ENCODE measurements at places on chromosomes 4 and X. TPM values are rescaled to one million over a fixed set of nuclear protein-coding genes. Genes with fewer than 3 reads are reported as not detected.

The DUSP21 gene
- not detected for total RNA-seq

DNA sequence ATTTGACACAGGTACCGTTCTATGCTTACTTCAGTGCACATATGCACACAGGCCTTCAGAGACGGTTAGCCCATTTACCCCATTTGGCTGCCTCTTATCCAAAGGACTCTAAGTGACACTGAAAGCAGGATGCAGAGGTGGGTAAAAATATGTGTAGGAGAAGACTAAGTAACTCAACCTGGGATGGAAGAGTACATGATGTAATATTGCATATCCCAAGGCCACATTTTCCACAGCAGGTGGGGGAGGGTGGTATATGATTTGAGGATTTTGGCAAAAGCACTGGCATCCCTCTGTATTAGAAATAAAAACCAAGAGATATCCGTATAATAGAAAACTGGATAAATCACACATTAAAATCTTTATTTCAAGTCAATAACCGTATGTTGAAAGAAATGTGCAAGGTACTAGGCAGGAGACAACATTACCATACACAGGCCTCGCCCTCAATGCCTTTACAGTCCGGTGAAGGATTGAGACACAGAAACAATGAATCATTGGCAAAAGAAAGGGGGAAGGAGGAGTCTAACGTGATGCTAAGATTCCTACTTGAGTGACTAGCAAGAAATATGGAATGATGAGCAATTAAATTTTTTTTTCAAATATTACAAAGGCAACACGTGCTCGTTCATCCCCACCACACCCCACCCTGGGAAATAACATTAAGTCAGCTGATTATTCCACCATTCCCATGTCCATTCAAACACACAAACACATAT is 161.0 kb upstream of the RASGEF1B start:
- H3K4me1 ChIP-seq: peaks cover 13% of the 10 kb centered on the region
- no peak overlapping the region for H3K4me3 ChIP-seq
- no peak for DNase-seq
- no peak overlapping the region for H3K27ac ChIP-seq

GRCh38 chrX:119121341-119121740 is 6.3 kb downstream of the KIAA1210 start:
- no peak overlapping the region for H3K27ac ChIP-seq
- H3K27me3 ChIP-seq: no peaks in the 10 kb centered on the region

The SMAD1 gene
- total RNA-seq: 42.9 TPM

The SHISA3 gene
- total RNA-seq: 1.6 TPM

The PABPC1L2B gene
- total RNA-seq: not detected

- no peak overlapping the region for H3K4me3 ChIP-seq
- no peak overlapping the region for H3K27ac ChIP-seq
- no peak for DNase-seq
- no peaks in the 10 kb centered on the region for H3K27me3 ChIP-seq
- no peaks in the 10 kb centered on the region for H3K4me1 ChIP-seq
These were observed 692.6 kb downstream of the FAM133A start for GRCh38 chrX:94366616-94367015.
